AG04449 (cell line): ENCODE measurements at places on chromosomes 5 and 9.

DNA sequence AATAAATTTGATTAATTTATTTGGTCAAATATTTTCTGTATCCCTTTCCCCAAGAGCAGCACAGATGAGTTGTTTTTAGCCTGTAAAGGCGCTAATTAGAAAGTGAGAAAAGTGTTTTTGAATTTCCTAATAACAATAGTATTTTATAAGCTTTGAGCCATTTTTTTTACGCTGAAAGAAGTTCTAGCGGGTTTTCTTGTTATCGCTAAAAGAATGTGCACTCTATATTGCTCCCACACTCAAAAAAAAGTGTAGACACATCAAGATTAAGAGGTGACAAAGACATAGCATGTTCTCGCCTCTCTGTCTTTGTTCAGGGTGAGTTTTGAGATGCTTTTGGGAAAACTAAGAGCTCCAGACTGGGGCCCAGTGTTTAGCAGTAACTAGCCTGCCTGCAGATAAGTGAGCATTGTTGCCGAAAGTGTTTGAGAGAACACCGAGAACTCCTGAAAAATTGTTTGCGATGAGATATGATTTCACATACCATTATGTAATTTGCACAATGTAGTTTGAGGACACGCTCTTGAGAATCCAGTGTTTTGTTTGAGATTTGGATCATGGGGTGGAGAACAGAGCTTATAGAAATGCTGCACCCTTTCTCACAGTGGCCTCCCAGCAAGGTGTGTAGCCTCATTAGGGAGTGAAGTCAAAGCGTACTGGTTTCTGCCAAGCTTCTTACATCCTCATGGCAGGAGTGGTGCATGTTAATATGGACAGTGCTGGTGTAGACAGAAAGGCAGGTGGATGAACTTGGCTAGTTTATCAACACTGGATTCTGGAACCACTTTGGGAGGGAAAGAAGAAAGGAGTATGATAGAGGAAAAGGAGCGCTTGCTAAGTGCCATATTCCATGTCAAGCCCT lies 1.5 kb downstream of the F2R start:
- DNase-seq: no peak

- DNase-seq: peak; percentile 38
These were observed at the start of gene ZNF354C for GRCh38 chr5:179060116-179061008. ZNF354C (plus strand) TSS chr5:179060373; CDS start chr5:179062069, 1,696 bp downstream.

DNA sequence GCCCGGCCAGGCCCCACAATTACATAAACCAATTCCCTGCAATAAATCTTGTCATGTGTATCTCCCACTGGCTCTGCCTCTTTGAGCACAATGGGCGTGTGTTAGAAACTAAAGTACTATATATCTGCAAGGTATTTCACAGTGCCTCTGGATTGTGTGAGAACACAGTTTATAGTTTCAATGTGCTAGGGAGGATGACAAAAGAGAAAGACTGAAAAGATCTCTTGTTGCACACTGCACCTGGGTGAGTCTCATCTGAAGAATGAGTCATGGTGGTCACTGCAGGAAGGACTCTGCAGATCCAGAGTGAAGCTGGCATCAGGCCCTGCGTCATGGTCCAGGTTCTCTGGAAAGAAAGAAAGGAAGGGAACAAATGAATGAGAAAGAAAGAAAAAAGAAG lies 20.7 kb upstream of the CTSV start:
- no peak for DNase-seq

DNA sequence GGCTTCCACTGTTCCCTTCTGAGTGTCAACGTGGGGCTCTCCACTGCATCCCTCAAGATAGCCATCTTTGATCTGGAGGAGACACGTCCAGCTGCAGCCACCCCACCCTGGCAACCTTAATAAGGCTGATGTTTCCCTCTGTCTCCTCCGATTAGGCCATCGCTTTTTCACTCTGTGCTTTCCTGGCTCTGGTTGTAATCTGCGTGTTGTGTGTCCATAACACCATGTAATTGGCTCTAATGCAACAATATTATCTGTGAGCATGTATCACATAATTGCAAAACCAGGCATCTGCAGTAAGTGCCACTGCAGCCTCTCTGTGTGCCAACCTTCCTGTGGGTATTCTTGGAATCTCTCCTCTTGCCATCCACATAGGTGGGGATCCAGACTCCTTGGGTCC lies 249.9 kb upstream of the PANK3 start:
- DNase-seq: no peak

GRCh38 chr5:148626986-148627385 lies 27.3 kb downstream of the HTR4 start:
- DNase-seq: no peak

GRCh38 chr5:125377141-125377540 lies 630.7 kb upstream of the ZNF608 start:
- no peak for DNase-seq

DNA sequence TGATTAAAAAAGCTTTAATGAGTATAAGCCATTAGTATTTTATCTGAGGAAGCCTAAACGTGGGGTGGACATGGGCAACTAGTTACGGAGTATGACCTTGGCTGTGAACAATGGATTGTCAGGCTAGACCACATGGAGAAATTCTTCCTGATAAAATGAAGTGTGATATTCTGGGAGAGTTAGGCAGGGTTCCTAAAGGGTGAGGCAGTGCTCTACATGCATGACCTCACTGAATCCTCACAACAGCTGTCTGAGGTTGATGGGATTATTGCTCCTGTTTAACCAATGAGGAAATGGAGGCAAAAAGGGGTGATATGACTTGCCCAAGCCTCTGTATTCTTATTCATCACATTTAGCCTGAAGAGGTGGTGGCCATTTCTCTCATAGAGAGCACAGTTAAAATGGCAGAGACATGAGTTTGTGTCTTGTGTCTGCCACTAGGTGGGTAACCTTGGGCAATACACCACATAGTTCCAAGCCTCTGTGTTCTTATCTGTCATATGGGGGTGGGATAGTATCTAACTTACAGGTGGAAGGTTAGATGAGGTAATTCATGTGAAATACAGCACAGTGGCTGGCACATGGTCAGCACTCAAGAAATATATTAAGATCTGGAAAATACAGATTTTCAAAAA lies 96.1 kb upstream of the NR3C1 start:
- no peak for DNase-seq

DNA sequence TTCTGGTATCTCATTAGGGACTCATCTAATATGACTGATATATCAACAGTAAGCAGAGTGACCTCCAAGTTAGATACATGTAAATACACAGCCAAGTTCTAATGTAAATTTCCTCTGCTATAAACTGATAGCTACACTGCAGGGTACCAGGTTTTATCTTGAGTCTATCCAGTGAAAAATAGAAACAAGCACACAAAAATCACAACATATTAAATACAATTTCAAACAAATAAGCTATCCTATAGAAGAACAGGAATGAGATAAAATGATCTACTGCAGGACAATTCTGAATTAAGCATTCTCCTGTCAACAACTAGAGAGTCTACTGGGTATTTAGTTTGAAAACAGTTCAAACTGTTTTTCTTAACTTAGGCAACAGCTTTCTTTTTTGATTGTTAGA lies 42.7 kb downstream of the NR3C1 start:
- DNase-seq: no peak

- DNase-seq: no peak
These were observed 119.4 kb downstream of the VCAN start for GRCh38 chr5:83590966-83591365.

GRCh38 chr5:1936413-1936812 lies 53.7 kb upstream of the IRX4 start:
- no peak for DNase-seq

GRCh38 chr5:53936481-53937352 lies 373.7 kb downstream of the ARL15 start:
- no peak for DNase-seq

- DNase-seq: no peak
These were observed 20.9 kb downstream of the RANBP6 start for GRCh38 chr9:5994493-5994892.

- no peak for DNase-seq
These were observed 314.4 kb upstream of the IRX4 start for GRCh38 chr5:2196989-2197619.

DNA sequence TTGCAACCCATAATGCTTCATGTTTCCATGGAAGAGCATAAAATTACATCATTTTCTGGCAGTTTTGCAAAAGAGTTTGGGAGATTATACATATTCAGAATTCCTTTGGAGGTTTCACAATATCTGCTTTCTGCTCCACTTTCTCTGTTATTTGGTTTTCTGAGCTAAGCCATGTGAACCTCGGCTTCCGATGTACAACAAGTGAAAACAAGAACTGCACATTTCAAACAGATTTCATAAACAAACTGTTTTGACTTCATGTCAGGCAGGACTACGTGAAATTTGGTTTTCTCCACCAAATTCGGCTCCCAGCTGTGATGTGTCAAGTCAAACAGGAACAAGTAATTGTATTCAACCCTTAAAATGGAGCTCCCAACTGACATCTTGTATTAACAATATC lies 609.8 kb downstream of the IRX1 start:
- DNase-seq: no peak

DNA sequence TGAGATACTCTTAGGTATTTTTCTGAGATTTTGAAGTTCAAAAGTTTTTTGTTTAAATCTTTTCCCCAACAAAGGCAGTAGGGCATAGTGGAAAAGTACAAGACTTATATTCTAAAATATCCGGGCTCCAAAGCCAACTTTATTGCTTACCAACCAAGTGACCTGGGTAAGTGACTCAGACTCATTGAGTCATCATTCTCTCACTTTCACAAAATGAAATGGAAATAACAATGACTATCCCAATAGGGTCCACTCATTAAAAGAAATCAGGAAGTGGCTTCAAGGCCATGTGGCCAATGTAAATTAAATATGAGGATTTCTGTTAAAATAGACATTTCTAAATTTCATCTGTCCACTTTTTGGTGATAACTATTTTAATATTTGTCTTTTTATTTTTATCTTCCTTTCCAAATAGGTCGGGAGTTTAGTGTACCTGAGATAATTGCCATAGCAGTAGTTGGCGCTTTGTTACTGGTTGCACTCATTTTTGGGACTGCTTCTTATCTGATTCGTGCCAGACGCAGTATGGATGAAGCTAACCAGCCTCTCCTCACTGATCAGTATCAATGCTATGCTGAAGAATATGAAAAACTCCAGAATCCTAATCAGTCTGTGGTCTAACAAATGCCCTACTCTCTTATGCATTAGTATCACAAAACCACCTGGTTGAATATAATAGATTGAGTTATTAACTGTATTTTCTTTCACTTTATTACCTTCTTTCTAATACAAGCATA lies 15.5 kb downstream of the TYRP1 start:
- no peak for DNase-seq

- no peak for DNase-seq
These were observed 7.7 kb upstream of the SKP1 start for GRCh38 chr5:134184155-134185135.

- peak; percentile 19 for DNase-seq
These were observed 307.8 kb downstream of the NR2F1-AS1 start for GRCh38 chr5:93273176-93273575.

- DNase-seq: no peak
These were observed 37.8 kb downstream of the EBF1 start for GRCh38 chr5:159061834-159062474.

DNA sequence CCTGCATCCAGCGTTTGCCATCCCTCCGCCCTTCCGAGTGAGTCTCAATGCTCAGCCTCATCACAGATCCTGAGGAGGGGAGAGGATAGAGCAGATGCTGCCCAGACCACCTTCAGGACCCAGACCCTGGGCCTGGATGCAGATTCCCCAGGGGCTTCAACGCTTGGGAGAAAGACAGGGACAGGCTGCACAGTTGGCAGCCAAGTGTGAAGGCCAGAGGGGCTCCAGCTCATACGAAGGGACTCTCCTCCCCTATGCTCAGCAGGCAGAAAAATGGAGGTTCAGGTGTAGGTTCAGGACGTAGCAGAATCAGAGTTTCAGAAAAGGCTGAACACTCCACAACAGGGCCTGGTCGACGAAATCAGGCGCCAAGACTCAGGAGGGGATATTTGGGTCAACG lies 378.5 kb upstream of the IRX1 start:
- no peak for DNase-seq

GRCh38 chr9:13467157-13467556 lies 187.7 kb upstream of the MPDZ start:
- DNase-seq: no peak

DNA sequence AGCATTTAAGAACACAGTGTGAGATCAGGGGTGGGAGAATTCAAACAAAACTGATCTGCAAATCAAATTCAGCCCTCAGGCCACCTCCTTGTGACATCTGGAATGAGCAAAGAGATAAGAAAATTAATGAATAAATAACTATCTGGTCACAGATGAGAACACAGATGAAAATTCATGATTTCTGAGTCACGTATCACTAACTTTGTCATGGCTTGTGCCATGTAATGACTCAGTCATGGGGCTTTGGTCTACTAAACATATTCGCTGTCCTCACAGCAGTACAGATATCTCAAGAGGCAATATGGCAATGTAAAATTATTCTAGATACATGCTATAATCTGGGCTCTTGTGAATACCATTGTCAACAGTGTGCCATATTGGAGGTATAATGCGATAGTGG lies 274.4 kb downstream of the MAN2A1 start:
- DNase-seq: no peak

DNA sequence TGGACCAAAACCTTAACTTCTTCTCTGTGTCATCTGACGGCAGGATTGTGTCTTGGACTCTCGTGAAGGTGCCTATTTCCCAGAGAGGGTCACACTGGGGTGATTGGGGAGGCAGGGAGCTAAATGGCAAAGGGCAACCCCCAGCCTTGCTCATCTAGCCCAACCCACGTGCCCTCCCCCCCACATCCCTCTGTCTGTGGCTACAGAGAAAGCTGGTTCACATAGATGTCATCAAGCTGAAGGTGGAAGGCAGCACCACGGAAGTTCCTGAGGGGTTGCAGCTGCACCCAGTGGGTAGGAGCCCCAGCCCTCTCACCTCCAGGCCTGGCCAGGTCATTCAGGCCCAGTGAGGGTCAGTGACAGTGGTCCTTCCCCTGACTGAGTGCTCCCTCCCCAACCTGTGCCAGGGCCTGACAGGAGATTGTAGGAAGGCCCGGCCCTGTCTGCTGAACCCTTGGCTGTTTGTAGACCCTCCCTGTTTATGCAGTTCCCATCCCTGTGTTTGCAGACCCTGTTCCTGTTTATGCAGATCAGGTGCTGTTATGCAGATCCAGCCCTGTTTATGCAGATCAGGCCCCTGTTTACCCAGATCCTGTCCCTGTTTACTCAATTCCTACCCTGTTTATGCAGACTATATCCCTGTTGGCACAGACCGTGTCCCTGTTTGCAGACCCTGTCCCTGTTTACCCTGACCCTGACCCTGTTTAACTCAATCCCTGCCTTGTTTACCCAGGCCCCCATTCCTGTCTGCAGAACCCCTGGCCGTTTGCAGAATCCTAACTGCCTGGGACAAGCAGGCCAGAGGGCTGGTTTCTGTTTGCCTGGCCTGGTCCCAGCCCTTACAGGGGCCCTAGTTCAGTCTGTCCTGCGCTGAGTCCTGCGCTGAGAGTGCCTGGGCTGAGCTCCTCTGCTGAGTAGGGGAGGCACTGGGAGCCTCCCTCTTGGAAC lies 10.4 kb downstream of the ENHO start:
- no peak for DNase-seq

GRCh38 chr5:132265336-132266030 lies 8.0 kb downstream of the PDLIM4 start:
- DNase-seq: peak; percentile 87
